ENCODE measurements at places on chromosomes 7 and 10. TPM values are rescaled to one million over a fixed set of nuclear protein-coding genes. Genes with fewer than 3 reads are reported as not detected.

AOAH gene
- total RNA-seq = not detected

DPYSL4 gene
- 11.7 TPM for total RNA-seq

SLC26A5 gene
- not detected for total RNA-seq

HOXA13 gene
- total RNA-seq = not detected

LRRD1 gene
- under 0.01 TPM for total RNA-seq

All from nasal cavity respiratory epithelium epithelial cell of viscerocranial mucosa (primary cell).